NCI-H187 (cell line): ENCODE measurements at places on chromosomes 13 and 19.

DNA sequence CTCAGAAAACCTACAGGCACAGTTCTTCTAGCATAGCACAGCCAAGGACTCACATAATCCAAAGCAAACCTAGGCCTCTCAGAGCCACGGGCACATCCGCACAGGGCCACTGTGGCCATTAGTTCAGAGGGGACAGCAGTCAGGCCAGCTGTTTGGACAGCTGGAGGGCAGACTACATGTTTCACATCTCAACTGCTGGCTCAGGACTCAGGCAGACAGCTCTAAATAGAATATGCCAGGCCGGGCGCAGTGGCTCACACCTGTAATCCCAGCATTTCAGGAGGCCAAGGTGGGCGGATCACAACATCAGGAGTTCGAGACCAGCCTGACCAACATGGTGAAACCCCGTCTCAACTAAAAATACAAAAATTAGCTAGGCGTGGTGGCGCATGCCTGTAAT, 26.8 kb downstream of the SAFB2 start:
- DNase-seq, result no peak

DNA sequence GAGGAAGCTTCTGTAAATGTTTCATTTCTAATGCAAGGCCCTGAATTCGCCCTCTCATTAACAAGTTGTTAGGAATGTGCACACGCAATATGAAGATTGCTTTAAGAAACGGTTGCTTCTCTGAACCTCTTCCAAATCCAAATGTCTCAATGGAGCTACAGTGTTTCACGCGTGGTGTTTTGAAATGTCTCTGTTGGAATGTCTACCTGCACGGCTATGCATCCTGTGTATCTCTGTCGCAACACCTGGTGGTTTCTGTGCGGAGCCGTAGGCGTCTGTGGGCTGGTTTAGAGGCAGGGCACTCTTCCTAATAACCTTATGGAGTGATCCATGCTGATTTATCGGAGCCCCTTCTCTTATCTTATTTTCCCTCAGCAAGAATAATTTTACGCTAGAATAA, 1584.2 kb upstream of the SLC10A2 start:
- DNase-seq, result no peak

DNA sequence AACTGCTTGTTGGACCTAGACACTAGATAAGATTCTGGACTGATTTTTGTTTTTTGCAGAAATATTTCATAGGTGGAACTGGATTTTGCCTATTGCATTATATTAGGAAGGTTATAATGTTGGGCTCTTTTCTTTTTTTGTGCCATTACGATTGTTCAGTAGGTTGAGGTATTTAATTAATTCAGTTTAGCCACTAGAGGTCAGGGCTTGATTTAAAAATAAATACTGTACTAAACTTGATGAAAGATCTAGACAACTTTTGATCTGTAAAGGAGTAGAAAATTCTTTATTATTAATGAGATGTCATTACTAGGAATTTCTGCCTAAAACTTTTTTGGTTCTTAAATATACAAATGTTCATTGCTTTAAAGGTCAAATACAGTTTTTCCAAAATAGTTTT, 15.2 kb upstream of the SUPT20H start:
- no peak for DNase-seq

GRCh38 chr19:55620410-55621204, 3.8 kb downstream of the ZNF784 start:
- no peak for DNase-seq

DNA sequence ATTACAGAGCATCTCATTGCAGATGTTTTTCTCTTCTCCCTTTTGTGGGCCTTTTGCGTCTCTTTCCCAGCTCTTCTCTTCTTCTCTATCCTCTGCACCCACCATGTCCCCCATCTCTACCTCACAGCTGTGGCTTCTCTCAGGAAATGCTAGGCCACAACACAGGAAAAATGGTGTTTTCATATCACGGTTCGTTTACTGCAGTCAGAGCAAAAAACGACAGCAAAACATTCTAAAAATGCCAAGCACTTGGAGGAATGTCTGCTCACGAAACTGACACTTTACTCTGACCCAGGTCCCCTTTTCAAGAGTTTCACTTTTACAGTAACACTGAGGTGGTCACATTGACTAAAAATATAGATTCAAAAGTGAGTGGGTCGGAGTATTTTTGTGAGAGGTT, 152.2 kb downstream of the DCT start:
- no peak for DNase-seq

DNA sequence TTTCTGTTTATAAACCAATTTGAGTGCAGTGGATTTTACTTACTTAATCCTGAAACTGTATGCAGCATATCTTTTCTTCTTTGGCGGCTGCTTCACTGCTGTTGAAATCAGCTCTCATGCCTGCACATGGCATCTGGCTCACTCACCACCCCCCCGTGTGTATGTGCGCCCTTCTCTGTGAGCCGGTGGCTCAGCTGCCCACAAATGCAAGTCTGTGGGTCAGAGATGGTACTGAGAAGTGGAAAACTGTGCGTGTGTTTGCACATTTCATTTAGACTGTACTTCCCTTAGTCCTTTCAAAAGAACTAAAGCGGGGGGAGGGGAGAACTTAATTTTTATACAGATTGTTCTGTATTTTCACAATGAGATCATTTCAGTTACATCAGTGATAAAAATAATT, 307.6 kb downstream of the SHISA2 start:
- no peak for DNase-seq

GRCh38 chr19:2495130-2495641, 19.3 kb downstream of the GADD45B start:
- DNase-seq, result no peak

DNA sequence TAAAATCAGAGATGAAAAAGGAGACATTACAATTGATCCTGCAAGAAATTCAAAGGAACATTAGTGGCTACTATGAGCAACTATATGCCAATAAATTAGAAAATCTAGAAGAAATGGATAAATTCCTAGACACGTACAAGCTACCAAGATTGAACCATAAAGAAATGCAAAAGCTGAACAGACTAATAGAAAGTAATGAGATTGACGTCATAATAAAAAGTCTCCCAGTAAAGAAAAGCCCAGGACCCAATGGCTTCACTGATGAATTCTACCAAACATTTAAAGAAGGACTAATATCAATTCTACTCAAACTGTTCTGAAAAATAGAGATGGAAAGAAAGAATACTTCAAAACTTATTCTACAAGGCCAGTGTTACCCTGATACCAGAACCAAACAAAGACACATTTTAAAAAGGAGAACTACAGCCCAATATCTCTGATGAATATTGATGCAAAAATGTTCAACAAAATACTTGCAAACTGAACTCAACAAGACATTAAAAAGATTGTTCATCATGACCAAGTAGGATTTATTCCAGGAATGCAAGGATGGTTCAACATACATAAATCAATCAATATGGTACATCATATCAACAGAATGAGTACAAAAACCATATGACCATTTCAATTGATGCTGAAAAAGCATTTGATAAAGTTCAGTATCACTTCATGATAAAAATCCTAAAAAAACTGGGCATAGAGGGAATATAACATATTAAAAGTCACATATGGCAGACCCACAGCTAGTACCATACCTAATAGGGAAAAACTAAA, 35.8 kb downstream of the UQCRFS1 start:
- DNase-seq, result no peak

GRCh38 chr13:88112526-88112925, 441.4 kb downstream of the SLITRK5 start:
- no peak for DNase-seq

GRCh38 chr13:110410936-110411687, 104.0 kb downstream of the COL4A2 start:
- DNase-seq, result no peak

DNA sequence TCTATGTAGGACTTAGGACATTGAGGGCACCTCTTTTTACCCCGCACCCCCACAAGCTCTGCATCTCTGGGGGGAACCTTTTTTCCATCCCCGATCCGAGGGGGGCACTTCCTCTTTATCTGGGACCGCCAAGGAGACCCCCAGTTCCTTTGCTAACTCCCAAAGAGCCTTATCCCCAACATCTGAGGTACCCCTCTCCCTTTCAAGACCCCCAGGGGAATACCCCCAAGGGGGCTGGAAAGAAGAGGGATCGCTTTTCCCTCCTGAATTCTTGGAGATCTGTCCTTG, 1.1 kb downstream of the TNFSF9 start:
- no peak for DNase-seq

DNA sequence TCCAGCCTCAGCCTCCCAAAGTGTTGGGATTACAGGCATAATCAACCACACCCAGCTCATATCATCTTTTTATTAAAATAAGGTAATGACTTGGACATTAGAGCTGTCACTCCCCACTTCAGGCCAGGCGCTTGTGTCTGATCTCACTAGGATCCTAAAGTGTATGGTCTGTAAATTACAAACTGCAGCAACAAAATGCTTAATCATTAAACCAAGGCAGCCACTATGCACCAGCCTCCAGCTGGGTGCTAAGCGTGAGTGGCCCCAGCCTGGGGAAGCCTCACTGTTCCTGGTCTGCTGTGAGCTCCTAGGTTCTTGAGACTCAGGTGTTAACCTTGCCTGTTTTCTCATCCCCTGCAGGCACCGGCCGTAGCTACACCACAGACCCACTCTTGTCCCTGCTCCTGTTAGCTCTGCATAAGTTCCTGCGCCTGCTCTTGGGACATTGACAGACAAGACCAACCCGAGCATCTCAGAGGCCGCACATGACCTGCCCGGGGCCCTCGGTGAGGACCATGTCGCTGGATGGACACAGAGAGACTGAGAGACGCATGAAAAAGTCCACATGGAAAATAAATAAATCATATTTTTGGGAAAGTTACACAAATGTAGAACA, 37.8 kb downstream of the VSTM2B start:
- no peak for DNase-seq

GRCh38 chr13:22967669-22968068, 213.1 kb upstream of the SGCG start:
- DNase-seq, result no peak

DNA sequence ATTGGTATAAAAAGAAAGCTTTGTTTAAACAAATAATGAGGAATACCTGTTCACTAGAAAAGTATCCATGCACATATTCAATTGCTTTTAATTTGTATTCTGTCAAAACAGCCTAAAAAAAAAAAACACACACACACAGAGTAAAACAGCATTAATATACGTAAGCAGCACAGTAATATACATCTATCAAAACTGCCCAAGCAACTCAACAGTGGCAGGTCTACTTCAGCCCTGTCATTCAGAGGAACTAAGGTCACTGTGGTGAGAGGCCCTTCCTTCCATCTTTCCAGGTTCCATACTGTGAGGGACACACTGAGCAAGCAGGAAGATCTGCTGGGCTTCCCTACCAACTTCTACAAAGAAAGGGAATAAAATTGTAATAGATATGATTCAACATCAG, 3.8 kb downstream of the PROSER1 start:
- DNase-seq, result no peak

- no peak for DNase-seq
These were observed 14.6 kb downstream of the ACER1 start for GRCh38 chr19:6318772-6319171.

DNA sequence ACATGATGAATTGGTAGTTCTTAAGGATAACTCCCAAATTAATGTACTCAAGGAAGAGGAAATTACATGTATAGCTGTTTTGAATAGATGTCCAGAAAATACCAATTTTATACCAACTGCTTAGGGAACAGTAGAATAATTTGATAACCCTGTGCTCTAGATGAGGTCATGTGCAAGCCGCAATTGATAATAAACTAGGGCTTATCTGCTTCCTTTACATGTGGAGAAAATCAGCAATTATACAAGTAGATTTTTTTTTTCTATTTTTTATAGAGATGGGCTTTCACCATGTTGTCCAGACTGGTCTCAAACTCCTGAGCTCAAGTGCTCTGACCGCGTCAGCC, 9.3 kb downstream of the TPT1 start:
- DNase-seq, result no peak

DNA sequence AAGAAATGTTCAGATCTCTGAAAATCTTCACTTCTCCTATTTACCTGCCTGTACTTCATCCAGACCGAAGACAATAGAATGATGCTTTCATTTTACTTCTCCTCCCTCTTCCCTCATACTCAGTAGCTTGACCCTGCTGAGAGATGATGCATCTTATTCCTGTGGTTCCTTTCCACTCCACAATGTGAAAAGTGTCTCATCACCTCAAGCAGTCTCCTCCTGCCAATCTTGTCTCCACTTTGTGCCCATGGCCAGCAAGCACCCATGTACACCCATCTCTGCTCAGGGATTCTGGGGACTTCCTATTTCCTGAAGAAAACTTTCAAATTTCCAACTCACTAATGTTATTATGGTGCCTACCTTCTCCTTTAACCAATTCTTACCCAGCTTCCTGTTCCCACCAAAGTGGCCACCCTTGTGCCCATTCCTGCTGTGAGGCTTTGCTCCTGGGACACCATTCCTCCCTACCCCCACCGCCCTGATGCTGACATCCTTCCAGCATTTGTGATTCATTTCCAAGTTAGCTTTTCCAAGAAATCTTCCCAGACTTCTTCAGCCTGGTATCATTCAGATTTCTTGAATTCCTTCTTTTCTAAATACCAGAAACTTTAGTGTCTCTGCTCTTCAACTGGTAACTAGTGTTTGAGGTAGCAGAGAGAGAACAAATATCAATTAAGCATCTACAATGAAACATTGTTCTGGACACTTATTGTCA, 212.5 kb downstream of the POSTN start:
- DNase-seq, result no peak

- DNase-seq, result no peak
These were observed 47.4 kb downstream of the FLT3 start for GRCh38 chr13:28052945-28053344.

DNA sequence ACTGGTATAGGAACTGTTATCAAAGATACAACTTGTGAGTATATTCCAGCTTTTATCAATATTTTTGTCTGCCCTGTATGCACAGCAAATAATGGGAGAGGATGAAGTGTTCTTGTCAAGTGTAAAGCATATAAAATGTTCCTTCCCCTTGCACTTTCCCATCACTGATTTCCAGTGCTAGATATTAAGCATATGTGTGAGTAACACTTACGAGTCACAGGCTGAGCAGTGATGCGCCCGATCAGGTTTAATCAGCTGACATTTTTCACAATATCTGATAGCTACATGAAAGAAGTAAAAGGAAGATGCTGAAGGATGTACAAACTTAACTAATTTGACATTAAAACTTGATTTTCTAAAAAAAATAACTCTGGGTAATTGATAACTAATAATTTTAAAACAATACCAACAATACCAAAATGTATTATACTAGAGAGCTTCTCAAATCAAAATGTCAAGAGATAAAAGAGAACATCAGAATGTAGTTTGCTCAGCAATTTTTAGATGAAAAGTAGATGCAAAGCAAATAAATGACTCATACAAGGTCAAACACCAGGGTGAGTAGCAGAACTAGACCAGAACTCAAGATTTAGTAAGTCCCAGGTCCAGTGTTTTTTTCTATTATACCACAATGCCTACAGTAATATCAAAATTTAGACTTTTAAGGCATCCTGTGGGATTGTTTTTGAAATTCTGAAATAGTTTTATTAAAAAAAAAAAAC, 56.4 kb downstream of the ZDHHC20 start:
- DNase-seq, result no peak

DNA sequence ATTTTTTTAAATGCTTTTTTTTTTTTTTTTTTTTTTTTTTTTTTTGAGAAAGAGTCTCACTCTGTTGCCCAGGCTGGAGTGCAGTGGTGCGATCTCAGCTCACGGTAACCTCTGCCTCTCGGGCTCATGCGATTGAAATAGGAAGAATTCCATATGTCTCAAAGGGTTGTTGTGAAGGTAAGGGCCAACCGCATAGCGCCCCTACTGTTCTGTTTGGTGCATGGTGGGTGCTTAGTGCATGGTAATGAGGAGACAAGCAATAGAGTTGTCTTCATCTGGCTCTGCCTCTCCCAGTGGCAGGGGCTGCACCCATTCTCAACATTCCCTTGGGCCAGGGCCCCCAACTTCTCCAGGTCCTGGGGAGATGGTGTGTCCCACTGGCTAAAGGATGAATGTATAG, 68.7 kb downstream of the RASL11A start:
- DNase-seq, result no peak
